Mesenteric fat pad (tissue), 1 donor: ENCODE measurements at places on chromosomes 4 and X. TPM values are rescaled to one million over a fixed set of nuclear protein-coding genes. Genes with fewer than 3 reads are reported as not detected.

DNA sequence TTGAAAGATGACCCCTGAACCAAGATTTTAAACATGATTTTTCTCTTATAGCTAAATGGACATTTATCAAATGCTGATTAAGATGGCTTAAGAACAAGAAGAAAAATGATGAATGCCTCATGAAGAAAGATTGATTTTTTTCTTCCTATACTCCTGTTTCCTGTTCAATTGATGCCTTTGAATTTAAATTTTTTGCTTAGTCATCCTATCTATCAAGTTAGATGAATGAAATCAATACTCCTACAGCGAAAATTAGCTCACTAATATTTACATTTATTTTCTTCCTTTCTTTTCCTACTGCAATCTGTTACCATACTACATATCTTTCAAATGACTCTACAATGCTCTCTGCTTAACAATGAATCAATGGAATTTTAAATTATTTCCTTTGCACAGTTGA, 773.6 kb upstream of the DIAPH2 start:
- DNase-seq: no peak

DNA sequence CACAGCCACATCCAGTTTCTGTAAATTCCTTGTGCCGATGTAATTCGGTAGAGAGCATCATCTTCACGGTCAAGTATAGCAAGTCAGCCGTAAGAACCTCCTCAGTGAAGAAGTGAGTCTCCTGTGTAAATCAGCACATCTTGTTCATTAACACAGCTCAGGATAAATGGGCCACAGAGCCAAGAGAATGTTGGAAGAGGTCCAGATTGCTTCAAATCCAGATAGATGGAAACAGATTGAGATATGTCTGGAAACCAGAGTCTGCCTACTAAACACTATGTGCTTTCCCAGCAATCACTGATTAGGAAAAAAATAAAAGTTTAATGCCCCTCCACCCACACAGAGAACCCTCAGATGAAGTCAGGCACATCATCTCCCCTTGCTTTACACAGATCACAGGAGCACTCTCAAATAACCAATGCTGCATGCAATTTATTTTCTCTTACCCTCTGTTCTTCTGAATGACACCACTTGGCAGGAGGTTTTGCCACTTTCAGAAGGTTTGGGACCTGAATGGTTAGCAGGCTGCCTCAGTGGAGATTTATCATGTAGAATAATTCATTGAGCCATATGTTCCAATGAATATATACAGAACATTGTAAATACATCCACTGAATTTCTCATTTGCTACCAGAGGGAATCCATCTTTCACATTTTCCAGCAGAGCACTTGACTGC, 357.7 kb downstream of the C4orf33 start:
- no peak for DNase-seq

DNA sequence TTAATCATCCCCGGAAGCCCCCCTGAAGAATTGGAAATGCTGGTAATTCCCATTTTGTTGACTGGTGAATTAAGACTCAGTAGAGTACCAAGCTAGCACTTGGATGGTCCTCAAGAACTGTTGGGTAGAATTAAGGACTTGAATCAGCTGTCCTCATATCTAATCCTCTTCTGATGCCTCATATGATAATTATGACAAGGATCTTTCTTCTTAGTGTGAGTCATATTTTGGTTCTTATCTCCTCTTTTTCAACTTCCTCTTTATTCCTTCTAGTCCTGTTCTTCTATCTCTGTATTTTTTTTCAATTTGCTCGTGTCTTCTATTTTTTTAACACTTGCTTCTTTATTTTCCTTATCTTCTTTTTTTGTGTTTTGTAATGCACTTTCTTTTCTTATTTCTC, 206.3 kb upstream of the ANXA3 start:
- DNase-seq: no peak

GRCh38 chrX:66680451-66680850, 41.6 kb upstream of the EDA2R start:
- no peak for DNase-seq

GRCh38 chr4:114193624-114194399, 214.4 kb upstream of the ARSJ start:
- DNase-seq: no peak

DNA sequence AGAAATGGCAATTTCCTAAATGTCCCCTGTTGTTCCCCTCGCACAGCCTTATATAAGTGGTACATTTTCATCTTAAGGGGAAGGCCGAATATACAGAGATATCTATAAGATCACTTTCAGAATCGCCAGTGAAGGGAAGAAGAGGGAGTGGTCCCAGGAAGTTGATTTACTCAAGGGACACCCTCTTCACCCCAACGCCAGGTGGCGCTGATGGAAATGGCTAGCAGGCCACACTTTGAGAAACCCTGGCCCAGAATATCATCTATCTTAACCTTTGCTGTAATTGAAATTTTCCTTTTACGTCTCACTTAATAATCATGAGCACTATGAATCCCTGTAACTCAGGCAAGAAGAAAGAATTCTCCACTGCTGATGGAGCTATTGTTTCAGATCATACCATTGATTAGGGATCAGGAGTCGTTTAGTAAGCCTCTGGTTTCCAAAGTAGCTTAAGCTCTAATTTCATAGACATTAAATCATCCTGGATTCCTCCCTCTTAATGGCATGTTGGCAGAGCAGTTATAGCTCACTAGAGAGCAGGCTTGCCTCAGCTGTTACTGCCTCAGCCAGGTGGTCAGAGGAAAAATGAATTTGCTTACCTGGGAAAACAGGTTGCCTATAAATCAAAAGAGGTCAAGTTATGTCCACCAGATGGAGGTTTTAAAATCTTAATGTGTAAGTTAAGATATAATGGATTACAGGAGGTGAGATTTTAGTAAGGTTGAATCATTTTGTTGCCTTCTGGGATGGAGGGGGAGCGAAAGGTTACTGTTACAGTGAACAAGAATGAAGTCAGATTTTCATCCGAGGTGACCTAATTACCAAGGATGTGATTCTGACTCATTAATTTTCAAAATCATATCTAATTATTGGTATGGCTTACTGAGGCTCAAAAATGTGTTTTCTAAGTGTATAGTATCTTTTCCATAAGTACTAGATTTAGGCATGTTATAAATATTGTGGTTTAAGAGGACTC, 941.2 kb upstream of the TENM3 start:
- no peak for DNase-seq

EGFL6 gene
- 15.7 TPM for total RNA-seq

AWAT2 gene
- not detected for total RNA-seq

XKRX gene
- not detected for total RNA-seq
